ENCODE measurements at places on chromosomes 13 and 19.

DNA sequence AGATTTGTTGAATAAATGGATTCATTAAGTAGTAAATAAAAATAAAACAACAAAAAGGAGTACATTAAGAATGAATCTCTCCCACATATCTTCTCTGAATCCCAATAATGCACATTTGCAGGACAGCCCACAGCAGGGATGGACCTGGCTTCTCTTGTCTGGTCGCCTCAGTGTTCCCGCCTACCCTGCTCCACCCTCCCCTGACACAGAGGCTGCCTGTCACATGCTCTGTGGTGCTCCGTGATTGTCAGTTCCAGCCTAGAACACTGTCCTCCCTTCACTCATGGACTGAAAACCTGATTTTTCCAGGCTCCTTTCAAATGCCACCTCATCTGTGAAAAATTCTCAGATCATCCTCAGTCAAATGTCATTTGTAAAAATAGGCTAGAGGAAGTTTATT is 94.5 kb upstream of the GPR12 start:
- no peak for DNase-seq

DNA sequence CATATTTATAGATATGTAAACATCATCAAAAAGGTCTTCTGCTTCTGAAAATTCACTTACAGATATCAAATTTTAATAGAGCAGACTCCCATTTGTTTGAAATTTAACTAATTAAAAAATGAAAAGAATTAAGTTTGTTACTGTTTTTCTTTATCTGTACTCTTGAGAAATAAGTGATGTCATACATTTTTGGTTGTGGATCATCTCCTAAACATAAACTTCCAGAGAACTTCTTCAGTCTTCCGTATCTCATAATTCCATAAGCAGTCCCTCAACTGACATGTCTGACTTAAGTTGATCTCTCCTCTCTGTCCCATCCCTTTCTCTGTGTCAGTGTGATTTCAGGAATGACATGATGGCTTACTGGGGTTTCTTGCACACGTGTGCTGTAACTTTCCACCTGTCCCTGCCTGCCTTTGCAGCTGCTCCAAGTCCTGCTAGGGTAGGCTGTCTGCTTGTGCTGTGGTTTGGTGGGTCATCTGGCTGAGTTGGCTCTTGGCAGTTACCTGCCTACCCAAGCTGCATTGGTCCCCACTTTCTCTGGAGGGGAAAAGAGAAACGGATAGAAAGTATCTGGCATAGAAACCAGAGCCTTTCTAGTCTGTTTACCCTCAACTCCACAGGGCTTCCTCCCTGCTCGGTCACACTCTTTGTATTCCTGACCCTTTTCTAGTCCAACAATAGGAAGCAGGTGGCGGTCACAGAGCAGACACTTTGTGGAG is 127.1 kb downstream of the GGACT start:
- DNase-seq: no peak

GRCh38 chr13:98236197-98236596 is 59.1 kb upstream of the RNF113B start:
- no peak for DNase-seq

DNA sequence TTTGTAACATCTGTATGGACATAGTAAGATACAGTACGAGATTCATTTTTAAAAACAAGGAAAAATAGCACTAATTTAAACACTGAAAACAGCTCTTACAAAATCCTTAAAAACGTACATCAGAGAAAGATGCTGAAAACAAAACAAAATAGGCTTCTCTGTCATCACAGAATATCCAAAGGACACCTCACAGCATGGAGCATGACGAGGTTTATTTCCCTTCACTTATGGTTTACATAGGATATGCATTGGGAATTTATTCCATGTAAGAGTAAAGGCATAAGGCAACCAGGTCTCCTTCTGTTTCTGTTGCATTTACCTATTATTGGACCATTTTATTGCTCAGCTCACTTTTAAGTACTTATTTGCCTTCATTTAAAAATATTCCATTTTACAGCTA is 3.0 kb downstream of the KCTD12 start:
- no peak for DNase-seq

GRCh38 chr13:79810669-79811068 is 329.7 kb downstream of the NDFIP2 start:
- no peak for DNase-seq

Data from erythroblast (primary cell).